ENCODE measurements at places on chromosomes 7 and 10.

DNA sequence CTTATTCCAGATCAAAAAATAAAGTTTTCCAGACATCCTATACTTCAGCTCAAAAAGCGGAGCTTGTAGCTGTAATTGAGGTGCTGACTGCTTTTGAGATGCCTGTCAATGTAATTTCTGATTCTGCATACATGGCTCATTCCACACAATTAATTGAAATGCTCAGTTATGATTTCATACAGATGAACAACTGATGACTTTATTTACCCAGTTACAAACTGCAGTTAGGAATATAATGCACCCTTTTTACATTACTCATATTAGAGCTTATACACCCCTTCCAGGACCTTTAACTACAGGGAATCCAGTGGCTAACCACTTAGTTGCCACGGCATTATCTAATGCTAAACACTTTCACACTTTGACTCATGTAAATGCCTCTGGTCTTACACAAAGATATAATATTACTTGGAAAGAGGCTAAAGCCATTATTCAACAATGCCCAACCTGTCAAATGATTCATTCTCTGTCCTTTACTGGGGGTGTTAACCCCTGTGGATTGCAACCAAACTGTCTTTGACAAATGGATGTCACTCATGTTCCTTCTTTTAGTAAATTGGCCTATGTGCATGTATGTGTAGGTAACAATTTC, 147.3 kb downstream of the ZNF33B start:
- DNase-seq, result peak; percentile 0

DNA sequence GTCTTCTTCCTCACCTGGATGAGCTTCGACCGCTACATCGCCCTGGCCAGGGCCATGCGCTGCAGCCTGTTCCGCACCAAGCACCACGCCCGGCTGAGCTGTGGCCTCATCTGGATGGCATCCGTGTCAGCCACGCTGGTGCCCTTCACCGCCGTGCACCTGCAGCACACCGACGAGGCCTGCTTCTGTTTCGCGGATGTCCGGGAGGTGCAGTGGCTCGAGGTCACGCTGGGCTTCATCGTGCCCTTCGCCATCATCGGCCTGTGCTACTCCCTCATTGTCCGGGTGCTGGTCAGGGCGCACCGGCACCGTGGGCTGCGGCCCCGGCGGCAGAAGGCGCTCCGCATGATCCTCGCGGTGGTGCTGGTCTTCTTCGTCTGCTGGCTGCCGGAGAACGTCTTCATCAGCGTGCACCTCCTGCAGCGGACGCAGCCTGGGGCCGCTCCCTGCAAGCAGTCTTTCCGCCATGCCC, 4.3 kb downstream of the GPER1 start:
- DNase-seq, result no peak

DNA sequence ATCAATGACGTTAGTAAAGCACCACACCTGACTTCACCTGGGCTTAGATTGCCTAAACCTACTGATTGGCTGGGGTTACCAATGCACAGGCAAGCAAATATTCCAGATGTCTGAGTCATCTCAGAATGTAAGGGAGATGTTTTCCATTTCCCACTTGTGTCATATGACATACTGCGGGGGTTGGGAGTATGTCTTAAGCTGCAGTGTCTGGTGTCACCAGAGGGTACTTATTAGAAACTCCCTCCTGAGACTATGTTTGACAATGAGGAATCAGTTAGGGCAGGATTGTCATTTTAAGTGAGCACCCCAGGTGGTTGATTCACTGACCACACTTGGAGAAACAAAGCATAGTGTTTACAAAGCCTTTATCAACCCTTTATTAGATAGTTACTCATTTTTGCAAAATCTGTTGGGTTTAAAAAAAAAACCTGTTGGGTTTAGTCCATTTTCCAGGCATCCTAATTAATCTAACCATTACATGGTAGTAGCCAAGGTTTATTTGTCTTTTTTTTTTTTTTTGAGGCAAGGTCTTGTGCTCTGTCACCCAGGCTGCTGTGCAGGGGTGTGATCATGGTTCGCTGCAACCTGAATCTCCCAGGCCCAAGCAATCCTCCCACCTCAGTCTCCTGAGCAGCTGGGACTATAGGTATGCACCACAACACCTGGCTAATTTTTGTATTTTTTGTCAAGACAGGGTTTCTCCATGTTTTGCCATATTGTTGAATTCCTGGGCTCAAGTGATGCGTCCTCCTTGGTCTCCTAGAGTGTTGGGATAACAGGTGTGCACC, 72.5 kb downstream of the CDK6 start:
- no peak for DNase-seq

DNA sequence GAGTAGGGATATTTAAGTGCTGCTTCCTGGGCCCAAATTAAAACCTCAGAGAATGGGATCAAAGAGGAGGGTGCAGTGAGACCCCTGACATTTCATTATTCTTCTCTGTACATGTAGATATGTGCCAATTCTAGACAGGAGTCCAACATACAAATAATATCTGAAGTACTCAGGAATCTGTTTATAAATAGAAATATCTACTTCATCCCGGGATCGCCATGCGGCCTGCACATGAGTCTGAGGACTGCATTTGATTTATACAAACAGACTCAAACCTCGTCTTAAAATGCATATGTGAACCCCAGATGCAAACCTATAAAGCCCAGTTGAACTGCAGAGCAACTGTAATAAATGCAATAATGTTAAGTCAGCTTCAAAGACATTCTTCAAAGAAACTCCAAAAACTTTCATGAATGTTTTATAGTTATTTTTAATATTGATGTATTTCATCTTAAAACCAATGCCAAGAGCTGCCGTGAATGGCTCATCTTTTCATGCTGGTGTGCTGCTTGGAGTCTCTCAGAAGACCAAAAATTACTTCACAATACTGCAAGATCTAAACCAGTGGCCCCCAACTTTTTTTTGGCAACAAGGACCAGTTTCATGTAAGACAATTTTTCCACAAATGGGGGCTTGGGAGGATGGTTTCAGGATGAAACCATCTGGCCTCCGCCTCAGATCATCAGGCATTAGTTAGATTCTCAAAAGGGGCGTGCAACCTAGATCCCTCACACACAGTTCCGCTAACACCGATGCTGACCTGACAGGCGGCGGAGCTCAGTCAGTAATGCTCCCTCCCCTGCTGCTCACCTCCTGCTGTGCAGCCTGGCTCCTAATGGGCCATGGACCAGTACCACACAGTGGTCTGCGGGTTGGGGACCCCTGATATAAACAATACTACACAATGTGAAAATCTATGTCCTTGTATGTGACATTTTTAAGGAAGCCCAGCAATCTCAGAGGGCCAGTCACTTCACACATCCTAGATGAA, 166.9 kb downstream of the PARD3 start:
- DNase-seq, result no peak

- DNase-seq, result no peak
Measured at GRCh38 chr10:116684781-116685180, 57.6 kb downstream of the HSPA12A start.

Measured in activated CD4-positive, alpha-beta T cell treated with anti-CD3 and anti-CD28 coated beads, Interleukin-10, Interleukin-2, amounts not matched to agents 100 ng/mL and 50 ng/mL, durations not matched to agents 16 hours and 8 hours (primary cell).